ENCODE measurements at places on chromosomes 12 and 14.

- DNase-seq: no peak
Observed at GRCh38 chr14:87387806-87388205, 605.2 kb downstream of the GALC start.

DNA sequence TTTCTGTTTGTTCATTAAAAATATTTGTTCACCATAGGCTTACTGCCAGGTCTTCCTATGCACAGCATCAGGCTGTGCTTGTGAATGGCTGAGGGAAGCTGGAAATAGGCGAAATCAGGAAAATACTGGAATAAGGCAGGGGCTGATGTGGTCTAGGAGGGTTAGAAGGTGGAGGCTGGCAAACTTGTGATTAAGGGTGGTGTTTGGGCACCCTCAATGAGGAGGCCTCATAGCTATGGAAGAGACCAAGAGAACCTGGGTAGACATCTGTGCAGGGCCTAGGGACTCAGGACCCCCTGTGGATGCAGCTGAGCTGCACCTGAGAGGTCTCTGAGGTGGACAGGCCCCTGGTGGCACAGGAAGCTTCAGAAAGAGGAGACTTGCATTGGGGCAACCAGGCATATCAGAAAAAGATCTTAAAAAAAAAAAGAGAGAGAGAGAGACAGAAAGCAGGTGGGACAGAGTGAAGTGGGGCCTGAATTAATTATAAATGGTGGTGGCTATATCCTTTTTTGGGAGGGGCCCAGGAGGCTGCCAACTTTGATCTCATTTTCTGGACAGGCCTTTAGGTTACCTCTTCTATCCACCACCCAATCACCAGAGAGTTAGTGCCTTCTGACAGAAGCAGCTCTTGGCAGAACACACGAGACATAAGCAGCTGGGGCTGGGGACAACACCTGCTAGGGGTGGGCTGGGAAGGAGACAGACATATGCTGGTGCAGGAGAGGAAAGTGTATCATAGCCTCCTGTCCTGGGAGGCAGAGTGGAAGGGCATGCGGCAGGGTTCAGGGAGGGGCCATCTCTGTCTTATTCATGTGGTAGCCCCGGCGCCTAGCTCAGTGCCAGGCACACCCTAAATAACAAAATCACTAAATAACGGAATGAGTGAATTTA lies 46.7 kb upstream of the ATP23 start:
- DNase-seq: no peak

DNA sequence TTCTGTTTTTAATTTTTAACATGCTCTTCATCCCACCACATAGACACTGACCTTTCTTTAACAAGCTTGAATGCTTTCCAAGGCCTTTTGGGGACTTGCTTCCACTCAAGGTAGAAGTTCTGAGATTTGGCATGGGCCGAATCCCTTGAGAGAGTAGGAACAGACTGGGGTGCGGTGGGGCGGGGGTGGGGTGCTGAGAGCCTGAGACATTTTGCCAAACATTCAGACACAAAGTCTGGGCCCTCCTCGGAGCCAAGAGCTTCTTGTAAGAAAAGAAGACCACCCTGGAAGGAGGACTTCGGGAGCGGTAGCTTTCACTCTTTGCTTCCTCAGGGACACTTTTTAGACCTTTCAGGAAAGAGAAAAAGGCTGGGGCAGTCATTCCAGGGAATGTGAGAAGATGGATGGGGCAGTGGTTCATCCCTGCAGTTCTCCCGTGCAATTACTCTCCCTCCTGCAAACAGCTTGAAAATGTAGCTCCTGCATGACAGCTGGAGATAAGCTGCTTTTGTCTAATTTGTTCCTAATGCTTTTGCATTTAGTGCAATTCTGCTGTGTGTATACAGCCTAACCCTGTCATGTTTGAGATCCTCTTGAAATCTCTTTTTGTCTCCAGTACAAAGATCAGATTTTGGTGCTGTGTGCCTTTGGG lies 16.3 kb upstream of the MYO1H start:
- no peak for DNase-seq

DNA sequence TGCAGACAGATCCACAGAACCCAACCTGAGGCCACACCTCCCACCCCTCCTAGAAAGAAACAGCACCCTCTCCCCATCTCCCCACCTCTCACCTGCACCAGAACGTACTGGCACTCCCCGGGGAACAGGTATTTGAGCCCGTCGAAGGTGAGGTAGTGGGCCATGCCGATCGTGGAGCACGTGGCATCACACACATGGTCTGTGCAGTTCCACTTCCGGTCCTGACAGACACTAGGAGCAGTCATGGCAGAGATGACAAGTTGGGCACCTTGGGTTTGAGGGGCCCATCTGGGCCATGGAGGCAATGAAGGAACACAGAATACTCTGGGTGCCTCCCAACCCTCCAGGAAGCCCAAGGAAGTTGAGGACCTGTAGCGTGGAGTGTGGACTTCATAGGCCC lies 89.5 kb upstream of the ANO2 start:
- DNase-seq: no peak

GRCh38 chr12:129941618-129942017 lies 37.8 kb upstream of the TMEM132D start:
- DNase-seq: peak; percentile 62

DNA sequence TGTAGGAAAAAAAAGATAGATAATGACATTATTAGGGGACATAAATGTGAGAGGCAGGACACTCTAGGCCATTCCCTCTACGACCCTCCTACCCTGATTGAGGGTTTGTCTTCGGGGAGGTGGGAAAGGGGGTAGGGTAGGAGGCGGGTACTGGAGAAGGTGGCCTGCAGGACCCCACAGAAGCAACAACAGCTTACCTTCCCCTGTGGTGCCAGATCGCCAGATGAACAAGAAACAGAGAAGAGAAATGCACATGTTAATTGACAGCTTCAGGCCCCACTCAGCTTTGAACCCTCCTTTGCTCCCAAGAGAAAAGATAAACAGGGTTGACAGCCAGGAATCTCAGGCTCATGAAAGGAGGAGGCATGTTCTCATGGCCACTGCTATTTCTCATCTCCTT lies 4.8 kb downstream of the PHB2 start:
- no peak for DNase-seq

- no peak for DNase-seq
Observed at GRCh38 chr12:25566202-25566949, 13.3 kb upstream of the LMNTD1 start.

DNA sequence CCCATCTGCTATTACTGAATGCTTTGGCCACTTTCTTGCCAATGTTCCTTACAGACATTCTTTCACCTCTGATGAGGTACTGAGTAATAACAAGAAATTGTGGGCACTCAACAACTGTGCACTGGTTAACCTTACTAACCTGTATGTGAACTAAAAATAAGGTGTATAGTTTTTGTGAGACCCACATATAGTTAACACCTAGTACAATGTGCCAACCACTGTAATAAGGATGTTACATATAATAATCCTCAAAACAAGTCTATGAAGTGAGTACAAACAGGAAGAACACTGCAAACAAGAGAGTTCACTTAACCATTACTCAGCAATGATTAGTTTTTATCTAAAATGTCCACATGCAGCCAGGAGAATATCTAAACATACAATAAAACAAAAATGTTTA lies 4.5 kb downstream of the DDHD1 start:
- no peak for DNase-seq

DNA sequence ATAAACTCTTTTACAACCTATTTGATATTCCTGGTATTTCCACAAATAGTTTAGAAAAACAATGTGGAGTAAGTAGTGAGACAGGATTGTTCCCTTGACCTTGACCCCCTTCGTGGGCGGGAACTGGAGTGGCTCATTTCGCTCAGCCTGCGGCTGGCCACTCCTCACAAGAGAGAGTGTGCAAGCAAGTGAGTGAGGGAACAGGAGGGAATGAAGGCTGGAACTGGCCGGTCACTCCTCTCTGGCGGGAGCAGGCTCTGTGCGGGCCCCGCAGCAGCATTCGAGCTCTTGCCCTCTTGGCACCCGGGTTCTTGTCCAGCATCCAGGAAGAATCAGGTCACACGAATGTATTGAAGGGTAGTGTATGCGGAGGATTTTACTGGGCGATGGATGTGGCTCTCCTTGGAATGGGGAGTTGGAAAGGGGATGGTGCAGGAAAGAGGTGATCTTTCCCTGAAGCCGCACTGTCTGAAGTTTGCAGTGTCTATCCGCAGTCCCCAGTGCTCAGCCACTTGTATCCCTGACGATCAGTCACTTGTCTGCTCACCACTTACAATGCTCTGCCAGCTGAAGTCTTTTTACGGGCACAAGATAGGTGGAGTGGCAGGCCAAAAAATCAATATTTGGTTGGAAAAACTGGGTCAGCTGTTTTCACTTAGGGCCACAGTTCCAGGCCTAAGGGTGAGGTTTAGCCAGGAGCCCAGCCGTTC lies 28.0 kb upstream of the TXNRD1 start:
- no peak for DNase-seq

GRCh38 chr12:27542628-27543027 lies 18.6 kb downstream of the PPFIBP1 start:
- no peak for DNase-seq

GRCh38 chr14:106691601-106692291 lies 1165.4 kb downstream of the TMEM121 start:
- peak; percentile 77 for DNase-seq

DNA sequence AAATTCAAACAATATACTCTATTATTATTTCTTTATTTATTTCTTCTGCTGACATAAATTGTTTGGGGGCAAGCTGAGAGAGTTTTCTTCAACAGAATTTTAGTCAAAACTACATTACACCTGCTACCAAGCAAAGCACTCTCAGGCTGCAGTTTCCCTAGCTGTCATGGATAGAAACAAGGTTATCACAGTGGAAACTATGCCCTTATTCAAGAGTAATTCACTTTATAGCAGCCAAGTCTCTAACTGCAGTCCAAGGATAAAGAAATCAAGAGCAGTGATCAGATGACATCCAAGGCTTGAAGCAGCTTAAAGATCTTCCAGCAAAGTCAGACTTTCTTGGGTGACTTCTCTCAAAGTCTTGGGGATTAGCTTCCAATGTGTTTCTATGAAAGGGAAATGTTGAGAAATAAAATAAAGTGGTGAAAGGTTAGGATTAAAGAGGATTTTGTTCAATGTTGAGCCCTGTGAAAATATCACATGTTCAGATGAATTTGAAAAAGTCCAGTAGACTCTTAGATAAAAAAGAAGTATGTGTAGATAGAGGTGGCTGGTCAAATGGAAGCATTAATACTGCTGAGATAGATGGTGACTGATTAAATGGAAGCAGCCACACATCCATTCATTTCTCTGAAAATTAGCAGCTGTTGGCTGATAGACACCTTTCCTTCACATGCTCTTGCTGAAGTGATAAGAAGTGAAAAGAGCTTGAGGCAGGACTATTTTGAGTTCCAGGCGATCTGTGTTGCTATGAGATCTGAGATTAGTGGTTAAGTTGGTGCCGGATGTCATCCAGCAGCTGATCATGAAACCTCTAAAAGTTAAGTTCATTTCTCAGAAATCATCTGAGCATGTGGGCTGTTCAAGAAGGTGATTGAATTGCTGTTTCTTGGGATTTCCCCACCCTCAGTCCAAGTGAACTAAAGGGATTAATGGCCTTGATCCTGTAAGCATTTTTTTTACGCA lies 257.8 kb upstream of the BTG1 start:
- no peak for DNase-seq

DNA sequence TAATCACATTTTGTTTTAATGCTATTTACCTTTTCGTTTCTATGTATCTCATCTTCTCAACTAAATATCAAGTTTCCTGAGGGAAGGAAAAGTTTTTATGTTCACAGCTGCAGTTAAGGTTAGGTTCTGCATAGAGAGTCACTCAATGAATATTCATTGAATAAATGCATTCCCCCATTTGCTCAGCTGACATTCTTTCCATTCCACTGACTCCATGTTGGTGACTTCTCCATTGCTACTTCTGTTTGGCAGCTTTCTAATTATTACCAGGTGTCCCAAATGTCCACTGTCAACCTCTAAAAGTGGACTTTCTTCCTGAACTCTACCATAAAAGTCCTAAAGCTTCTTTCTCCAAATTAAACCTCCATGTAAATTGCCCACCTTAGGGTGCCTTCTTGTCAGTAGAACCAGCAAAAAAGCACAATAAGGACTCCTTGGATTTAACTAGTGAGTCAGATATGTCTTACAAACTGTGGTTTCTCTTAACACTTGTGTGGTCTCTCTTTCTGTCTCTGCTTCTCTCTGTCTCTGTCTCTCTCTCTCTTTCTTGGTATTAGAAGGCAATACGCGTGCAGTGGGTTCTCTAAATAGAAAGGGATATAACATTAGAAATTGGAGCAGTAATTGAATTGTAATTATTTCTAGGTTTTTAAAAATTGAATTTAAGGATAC lies 85.9 kb downstream of the TMEM117 start:
- DNase-seq: no peak

DNA sequence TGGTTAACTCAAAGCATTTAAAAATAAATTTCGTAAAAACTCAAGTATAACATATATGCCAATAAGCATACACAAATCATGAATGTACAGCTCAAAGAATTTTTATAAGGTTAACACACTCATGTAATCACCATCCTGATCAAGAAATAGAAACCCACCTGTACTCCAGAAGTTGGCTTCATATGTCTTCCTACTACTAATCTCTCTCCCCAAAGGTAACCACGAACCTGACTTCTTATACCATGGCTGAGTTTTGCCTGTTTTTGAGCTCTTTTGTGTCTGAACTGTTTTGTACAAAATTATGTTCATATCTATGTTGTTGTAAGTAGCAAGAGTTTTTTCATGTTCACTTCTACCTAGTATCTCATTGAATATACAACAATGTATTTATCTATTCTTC lies 18.7 kb downstream of the DUSP16 start:
- no peak for DNase-seq

DNA sequence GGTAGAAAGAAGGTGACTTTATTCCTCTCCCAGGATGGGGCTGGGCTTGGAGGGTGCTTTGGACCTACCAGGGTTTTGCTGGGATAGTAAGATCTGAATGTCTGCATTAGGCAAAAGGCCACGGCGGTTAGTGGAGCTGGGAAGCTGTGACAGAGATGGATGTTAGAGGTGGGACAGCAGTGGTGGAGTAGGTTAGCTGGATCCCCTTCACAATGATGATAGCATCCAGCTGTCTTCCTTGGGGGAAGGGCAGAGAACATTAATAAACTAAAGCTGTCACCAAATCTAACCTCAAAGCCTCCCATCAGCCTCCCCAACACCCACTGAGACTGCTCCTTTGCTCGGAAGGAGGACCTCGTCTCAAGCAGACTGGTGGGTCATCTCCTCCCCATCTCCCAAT lies 104.8 kb downstream of the GPATCH2L start:
- no peak for DNase-seq

DNA sequence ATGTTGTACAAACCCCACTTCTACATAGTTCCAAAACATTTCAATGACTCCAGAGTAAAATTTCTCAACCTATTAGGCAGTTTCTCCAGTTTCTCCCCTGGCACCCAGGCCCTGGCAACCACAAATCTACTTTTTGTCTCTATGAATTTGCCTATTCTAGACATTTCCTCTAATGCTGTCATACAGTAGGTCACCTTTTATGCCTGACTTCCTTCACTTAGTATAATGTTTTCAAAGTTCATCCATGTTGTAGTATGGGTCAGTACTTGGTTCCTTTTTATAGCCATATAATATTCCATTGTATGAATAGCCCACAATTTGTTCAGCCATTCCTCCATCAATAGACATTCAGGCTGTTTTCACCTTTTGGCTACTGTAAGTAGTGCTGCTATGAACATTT lies 67.0 kb downstream of the SPRING1 start:
- peak; percentile 9 for DNase-seq

All from NB4 (cell line).